Skeletal muscle cell (primary cell): ENCODE measurements at places on chromosomes 5 and 9.

- DNase-seq: no peak
These were observed at the start of gene RGS14 for GRCh38 chr5:177357459-177358351. Gene RGS14, plus strand, starts transcription at chr5:177357924. Its CDS starts 101 bp downstream, at chr5:177358025.

DNA sequence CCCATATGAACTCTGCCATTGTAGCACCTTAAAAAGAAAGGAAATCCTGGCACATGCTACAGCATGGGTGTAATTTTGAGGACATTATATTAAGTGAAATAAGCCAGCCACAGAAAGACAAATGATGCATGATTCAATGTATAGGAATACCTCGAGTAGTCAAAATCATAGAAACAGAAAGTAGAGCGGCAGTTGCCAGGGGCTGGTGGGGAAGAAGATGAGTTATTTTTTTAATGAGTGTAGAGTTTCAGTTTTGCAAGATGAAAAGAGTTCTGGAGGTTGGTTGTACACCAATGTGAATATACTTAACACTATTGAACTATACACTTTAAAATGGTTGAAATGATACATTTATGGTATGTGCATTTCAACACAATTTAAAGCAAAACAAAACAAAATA lies 133.0 kb downstream of the ZDHHC21 start:
- no peak for DNase-seq

- no peak for DNase-seq
These were observed 1.5 kb upstream of the SLC6A19 start for GRCh38 chr5:1199649-1200494.

- peak; percentile 67 for DNase-seq
These were observed 196.4 kb downstream of the TRPM3 start for GRCh38 chr9:70924895-70925547.

DNA sequence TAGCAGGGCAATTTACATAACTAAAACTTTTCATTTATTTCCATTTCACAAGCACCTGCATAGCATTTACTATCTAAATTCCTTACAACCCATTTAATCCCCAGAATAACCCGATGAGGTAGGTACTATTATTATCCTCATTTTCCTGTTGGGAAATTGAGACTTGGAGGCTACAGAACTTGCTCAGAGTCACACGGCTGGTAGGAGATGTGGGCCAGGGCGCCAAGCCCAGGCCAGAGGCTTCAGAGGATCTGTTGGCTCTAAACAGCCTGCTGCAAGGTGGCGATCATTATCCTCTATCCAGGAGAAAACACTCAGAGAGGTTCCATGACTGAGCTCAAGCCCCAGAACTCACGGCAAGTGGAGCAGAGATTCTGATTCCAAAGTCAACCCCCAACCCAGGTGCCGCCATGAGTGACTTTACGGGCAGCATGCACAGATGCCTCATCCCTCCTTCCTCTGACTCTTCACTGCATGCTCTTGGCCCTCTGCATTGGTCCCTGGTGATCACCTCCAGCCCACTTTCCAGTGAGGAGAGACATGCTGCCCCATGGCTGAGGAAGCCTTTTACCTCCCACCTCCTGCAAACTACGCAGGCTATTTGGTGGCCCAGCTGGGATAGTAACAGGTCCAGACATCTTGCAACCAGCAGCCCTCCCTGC lies 168.4 kb upstream of the FSTL4 start:
- no peak for DNase-seq
